ENCODE measurements at places on chromosomes 4 and X. TPM values are rescaled to one million over a fixed set of nuclear protein-coding genes. Genes with fewer than 3 reads are reported as not detected.

DNA sequence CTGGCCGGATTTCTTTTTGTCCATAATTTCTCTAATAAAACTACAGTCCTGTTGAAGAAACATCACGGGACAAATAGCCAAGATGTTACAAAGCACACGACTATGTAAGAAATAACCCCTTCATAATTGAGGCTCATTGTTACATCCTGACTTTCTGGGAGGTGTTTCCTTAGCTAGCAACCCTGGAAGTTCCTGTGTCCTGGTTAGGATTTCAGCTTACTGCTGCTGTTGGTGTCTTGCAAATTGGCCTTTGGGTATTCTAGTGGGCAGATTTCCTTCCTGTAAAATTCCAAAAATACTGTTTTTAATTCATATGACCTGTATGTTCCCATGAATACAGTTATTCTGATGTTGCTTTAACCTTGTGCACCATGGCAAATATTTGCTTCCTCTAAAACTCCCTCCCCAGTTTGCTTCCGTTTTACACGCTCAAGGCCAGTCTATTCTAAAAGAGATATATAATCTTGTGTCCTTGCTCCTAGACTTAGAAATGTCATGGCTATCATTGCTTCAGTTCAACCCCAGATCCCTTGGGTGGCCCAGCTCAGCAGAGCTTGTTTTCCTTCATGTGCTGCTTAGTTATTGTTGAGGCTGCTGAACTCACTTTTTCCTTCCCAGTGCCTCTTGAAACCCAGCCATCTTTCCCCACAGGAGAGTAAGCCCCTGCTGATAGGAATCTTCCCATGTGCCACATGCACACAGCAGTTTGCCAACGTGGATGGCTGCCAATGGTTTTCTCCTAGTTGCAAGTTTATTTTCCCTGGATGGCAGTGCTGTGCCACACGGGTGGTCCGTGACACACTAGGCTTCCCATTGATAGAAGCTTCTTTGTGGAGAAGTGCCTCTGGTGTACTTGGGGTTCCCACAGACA, 75.8 kb downstream of the TSPAN7 start:
- no peak for DNase-seq

DNA sequence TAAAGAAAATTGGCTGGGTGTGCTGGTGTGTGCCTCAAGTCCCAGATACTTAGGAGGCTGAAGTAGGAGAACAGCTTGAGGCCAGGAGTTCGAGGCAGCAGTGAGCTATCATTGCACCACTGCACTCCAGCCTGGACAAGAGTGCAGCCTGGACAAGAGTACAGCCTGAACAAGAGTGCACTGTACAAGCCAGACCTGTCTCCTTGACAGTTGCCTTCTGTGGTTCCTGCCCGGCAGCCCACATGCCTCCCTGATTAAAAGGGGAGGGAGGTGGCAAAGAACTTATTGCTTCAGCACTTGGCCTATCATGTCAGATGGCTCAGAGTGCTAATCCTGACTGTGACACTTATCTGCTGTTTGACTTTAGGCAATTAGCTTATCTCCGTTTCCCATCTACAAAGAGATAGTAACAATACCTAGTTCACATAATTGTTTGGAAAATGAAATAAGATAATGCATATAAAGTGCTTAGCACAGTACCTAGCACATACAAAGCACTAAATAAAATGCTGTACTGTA, 249.1 kb downstream of the DCLK2 start:
- no peak for DNase-seq

- DNase-seq: no peak
Measured at GRCh38 chr4:59987289-59987688, 1212.8 kb upstream of the ADGRL3 start.

GRCh38 chr4:77734928-77735327, 84.2 kb downstream of the CNOT6L start:
- DNase-seq: no peak

DNA sequence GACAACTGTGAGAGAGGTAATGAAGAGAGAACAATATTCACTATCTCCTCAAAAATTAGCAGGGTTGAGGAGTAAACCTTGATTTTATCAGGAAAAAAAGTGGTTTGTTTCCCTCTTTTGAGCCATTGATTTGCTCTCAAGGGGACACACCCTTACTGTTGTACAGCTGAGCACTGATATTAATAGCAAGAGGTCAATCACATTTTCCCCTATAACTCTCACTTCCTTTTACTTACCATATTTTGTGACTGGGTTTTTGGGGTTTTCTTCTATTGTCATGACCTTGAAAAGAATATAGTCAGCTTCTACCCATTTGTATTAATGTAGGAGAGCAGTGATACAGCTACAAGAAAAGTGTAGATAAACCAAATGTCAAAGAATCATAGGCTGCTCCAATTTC, 70.2 kb upstream of the LONRF3 start:
- no peak for DNase-seq

DNA sequence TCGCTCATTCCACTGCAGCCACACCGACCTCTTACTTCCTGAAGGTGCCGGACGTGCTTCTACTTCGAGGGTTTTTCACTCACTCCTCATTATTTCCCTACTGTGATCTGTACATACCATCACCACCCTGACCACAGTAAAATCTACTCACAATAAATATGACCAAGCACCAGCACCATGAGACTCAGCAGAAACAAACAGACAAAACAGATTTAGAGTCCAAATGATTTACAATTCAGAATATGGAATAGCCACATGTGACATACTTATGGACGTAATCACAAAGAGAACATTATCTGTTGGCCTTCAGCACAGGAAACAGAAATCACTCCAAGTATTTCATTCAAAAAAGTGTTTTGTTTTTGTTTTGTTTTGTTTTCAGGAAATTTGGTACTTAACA, 16.1 kb upstream of the KLB start:
- no peak for DNase-seq

- no peak for DNase-seq
Measured at GRCh38 chr4:16034010-16034748, 49.6 kb downstream of the PROM1 start.

DNA sequence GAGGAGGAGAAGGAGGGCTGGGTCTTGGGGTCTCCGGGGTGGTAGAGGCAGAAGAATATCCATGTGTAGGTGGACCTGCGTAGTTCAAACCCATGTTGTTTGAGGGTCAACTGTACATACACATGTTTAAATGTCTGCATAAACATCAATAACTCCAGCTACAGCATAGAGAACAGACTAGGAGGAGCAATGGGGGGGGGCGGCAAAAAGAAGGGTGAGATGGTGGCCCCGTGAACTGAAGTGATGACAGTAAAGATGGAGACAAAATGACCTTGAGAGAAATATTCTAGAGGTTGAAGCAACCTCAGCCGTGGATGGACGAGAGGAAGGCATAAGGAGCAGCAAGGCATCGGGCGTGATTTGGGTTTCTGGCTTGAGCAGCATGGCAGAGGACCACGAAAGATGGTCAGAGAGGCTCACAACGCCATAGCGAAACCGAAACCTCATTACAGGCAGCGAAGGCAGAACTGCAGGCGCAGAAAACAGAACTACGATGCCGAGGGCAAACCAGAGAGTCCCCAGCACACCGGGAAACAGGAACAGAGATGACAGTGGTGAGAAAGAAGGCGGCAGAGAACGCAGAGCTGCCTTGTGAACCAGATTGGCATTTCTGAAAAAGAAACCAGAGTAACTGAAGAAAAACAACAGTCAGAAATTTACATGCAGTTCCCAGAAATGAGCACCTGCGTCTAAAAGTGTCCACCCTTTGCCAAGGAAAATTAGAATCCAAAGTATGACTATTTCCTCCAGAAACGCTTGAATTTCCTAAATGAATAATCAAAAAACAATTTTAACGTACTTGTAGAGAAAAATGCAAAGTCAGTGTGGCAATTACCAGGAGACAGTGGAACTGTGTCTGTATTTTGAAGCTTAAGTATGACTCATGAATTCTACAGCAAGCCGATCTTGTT, 50.3 kb upstream of the ENPP6 start:
- peak; percentile 72 for DNase-seq

- no peak for DNase-seq
Measured at GRCh38 chrX:132277953-132278614, 58.8 kb upstream of the RAP2C start.

DNA sequence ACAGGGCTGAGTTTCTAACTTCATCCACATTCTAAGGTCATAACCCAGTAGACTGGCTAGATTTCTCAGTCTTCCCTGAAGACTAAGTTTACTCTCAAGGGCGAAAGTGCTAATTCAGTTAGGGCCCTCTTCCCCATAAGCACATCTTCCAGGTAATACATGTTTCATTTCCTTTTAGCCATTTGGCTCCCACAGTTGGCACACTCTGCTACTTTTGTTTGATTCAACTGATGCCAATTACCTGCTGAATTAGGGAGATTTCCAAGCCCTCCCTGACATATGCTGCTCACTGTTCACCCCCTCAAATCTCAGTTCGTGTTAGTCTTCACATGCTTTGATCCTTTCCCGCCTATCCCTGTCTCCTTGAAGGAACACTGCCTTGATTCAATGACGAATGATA, 17.0 kb upstream of the WDR17 start:
- DNase-seq: no peak

- DNase-seq: no peak
Measured at GRCh38 chr4:65437102-65437501, 233.2 kb downstream of the EPHA5 start.

GRCh38 chr4:81136161-81136905, 78.7 kb downstream of the PRKG2 start:
- no peak for DNase-seq

DNA sequence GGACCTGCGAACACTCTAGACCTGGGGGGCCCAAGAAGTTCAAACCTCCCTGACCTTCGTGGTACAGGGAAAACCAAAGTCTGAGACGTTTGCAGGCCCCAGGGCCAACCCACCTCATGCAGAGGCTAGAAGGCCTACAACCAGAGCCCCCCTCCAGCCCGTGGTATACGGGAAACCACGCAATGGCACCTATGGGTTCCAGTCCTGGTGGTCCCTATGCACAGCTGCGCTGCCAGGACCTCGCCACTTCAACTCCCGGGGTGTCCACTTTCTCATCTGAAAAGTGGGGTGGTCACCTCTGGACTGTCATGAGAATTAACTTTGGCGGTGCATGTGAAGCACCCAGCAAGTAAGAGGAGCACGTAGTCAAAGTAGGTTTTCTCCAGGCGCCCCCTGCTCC, 8.4 kb upstream of the MSX1 start:
- peak; percentile 30 for DNase-seq

DNA sequence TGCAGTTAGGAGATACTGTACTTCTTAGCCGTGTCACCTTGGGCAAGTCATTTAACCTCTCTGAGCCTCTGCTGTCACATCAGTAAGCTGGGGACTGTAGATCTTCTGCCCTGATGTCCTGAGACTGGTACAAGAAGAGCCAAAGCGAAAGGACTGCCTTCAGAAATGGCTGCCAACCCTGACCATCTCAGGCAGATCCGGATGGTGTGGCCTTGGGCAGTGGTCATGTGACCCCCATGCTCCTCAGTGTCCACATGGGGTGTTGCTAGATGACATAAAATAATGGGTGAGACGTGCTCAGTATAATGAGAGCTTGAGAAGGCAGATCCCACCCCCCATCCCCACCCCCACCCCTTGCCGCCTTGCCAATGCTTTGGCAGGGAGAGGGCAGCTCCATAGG, 60.4 kb upstream of the MTM1 start:
- no peak for DNase-seq

DNA sequence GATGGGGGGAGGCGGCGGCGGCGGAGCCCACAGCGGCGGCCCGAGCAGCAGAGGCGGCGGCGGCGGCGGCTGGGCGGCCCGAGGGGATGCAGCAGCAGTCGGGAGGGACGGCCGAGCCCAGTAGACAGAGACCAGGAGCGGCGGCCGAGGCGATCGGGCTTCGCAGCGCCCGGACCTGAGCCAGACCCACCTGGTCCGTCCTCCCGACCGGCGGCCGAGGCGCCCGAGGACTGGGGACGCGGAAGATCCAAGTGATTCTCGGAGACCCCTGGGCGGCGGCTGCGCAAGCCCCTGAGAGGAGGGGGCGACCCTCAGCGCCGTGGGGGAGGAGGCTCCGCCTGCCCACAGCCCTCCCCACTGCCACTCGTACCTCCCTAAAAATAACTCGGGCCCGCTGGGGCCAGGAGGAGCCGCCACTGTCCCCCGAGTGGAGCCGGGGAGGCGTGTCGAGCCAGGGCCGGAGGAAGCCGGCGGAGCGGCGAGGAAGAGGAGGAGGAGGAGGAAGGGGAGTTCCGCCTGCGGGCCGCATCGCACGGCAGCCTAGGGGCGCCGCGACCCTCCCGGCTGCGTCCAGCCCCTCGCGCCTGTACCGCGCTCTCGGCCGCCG, 608 bp downstream of the RAPGEF2 start:
- DNase-seq: peak; percentile 81

GRCh38 chr4:145909281-145909715, 29.3 kb downstream of the ZNF827 start:
- DNase-seq: peak; percentile 85

DNA sequence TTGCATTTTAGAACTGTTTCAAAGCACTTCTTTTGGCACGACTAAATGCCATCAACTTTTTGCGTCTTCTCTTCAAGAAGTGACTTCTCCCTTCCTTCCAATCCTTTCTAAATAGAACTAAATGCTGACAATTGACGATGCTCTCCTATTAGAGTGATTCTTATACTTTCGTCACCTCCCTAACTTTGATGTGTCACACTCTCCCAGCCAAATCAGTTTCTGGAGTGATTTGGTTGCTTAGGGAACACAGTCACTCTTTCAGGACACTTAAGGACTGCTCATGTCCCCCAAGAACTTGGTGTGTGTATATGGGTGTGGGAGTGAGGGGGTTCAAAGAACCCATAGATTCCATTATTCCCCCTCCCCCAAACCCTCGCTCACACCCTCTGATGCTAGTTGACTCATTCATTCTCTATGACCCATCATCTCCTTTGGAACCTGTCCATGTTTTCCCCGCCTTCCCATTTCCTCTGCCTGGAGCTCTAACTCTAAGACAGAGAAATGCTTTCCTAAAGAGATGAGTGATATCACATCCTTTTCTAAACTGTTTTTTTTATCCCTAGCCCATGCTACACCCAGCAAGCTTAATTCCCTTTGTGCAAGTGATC, 26.8 kb upstream of the AREG start:
- DNase-seq: no peak

DNA sequence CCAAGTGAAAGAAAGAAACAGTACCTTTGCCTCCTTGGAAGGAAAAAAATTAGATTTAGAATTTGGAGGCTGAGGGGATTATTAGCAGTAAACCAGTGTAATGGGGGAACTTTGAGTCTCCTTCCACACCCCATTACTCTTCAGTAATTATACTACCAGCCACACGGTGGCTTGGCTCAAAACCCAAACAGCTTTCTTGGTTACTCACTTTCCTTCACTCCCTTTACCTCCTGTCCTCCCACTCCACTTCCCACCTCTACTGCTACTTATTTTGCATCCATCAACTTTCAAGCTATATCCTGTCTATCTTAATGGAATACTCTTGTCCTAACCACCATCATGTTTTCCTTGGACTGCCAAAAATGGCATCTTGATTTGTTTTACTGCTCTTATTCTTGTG, 310.6 kb upstream of the AADAT start:
- no peak for DNase-seq

PDLIM5 gene
- 82.8 TPM for total RNA-seq

FATE1 gene
- total RNA-seq: not detected

C1QTNF7 gene
- total RNA-seq: 15.1 TPM

CXCL3 gene
- total RNA-seq: 9.7 TPM

ADGRG4 gene
- total RNA-seq: 0.06 TPM

NUP62CL gene
- 0.78 TPM for total RNA-seq

ETDB gene
- total RNA-seq: not detected

USP26 gene
- total RNA-seq: not detected

RPS6KA6 gene
- 2.4 TPM for total RNA-seq

SMIM10 gene
- 5.2 TPM for total RNA-seq

COX7B2 gene
- total RNA-seq: not detected

CLDN34 gene
- total RNA-seq: 0.55 TPM

GPR82 gene
- total RNA-seq: 3.4 TPM

TNIP3 gene
- total RNA-seq: 2.3 TPM

AKAP14 gene
- not detected for total RNA-seq

PABPC1L2A gene
- not detected for total RNA-seq

SERPINA7 gene
- total RNA-seq: not detected

AMTN gene
- not detected for total RNA-seq
